Body of pancreas (tissue), 4 donors: ENCODE measurements at places on chromosomes 3 and 15.
A peak's percentile ranks its signal among the peaks of the same experiment; 100 is the strongest.

- DNase-seq: no peak
Measured at GRCh38 chr3:75332794-75333193, 331.3 kb upstream of the FRG2C start.

DNA sequence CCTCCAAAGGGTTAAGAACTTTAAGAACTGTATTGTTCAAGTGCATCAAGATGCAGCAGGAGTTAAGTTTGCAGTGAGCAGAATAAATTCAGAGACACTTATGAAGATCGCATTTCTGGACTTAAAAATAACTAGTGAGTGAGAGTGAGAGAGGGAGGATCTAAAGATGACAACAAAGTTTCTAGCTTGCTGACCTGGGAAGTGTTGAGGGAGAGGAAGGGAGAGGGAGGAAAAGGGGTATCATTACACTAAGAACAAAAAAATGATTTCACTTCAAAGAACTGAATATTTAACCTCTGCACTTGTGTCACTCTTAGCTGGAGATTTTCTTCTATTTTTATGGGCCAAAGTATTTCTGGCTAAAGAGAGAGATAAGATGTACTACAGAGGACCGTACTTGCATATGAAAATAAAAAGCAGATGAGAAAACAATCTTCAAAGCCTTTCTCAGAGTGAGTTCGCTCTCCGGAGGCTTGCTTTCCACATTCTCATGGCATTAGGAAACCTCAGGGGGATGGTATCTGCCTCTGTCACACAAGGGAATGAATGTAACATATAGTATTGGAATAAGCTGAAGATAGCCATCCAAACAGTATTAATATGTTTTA is 91.4 kb upstream of the TJP1 start:
- DNase-seq: no peak

GRCh38 chr3:50570508-50571279 is 1.4 kb downstream of the HEMK1 start:
- no peak for DNase-seq

- DNase-seq: no peak
Measured at GRCh38 chr3:187758318-187758955, 13.2 kb upstream of the BCL6 start.

GRCh38 chr3:153400641-153401040 is 238.6 kb downstream of the RAP2B start:
- DNase-seq: no peak

GRCh38 chr3:12154151-12154550 is 4.6 kb downstream of the TIMP4 start:
- DNase-seq: no peak

DNA sequence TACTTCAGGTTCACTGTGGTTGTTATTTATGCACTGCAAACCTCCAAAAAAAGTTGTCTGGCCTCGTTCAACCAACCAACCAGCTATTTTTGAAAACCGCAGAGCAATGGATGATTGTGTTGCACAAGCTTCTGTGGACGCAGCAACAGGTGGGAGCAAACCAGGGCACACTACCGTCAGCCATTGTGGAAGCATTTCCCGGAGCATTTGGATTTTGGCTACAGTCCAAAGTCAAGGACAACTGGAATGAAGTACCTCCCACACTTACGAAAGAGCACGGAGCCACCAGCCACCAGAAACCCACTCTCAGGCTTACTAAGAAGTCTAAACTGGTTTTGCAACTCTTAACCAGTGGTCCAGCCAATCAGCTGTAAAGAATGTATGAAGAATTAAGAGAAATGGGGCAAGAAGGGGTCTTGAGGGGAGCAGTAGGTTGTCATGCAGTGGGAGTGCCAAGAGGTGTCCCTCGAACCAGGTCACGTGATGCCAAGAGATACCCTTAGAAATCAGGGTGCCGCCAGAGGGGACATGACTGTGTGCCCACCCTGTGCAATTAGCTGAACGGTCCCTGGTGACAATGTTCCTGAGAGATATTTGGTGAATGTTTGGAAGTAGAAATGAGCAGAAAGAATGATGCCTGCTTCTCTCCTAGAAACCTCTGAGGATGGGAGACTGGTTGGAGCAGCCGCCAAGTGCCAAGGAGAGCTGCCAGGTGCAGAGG is 68.9 kb upstream of the PCSK6 start:
- no peak for DNase-seq

- no peak for DNase-seq
Measured at GRCh38 chr3:172236771-172237742, 197.7 kb downstream of the FNDC3B start.

DNA sequence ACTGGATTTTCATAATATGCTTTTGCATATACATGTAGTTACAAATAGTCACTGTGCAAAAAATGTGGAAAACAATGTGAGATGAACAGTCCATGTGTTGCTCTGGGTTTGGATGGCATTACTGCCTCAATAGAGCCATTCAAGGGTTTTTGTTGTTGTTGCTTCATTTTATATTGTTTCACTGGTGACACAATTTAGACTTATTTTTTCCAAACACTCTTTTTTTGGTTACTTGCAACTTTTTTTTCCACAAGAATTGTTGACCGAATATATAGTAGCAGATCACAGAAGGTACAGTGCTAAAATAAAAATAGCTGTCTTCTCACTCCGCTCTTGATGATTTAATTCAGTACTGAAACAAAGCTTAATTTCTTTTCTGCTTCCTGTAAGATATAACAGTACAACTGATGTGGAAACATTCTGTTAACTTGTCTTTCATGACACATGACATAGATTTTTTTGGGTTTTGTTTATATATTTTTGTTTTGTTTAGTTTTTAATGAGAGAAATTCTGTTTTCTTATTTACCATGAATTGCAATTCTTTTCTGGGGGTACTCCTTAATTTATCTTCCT is 618.6 kb downstream of the NAALADL2 start:
- DNase-seq: no peak

DNA sequence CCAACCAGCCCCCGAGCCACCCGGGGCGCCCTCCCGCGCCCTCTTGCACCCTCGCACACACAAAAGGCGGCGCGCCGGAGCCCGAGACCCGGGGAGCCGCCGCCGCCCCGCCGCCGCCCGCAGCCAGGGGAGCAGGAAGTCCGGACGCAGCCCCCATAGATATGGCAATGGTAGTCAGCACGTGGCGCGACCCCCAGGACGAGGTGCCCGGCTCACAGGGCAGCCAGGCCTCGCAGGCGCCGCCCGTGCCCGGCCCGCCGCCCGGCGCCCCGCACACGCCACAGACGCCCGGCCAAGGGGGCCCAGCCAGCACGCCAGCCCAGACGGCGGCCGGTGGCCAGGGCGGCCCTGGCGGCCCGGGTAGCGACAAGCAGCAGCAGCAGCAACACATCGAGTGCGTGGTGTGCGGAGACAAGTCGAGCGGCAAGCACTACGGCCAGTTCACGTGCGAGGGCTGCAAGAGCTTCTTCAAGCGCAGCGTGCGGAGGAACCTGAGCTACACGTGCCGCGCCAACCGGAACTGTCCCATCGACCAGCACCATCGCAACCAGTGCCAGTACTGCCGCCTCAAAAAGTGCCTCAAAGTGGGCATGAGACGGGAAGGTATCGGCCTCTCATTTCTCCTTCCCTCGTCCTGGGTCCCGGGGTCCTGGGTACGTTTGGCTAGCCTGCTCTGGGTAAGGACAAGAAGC is 1.6 kb downstream of the NR2F2 start:
- peak; percentile 70 for DNase-seq

DNA sequence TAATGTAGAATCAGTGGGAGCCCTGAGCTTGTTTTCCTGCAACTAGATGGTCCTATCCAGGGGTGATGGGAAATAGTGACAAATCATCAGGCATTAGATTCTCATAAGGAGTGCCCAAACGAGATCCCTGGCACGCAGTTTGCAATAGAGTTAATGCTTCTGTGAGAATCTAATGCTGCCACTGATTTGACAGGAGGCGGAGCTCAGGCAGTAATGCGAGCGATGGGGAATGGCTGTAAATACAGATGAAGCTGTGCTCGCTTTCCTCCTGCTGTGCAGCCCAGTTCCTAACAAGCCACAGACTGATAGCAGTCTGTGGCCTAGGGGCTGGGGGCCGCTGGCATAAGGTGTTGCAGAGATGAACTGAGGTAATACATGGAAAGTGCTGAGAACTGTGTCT is 28.3 kb upstream of the TMEM42 start:
- no peak for DNase-seq

- no peak for DNase-seq
Measured at GRCh38 chr15:26037369-26037768, 174.2 kb upstream of the ATP10A start.

DNA sequence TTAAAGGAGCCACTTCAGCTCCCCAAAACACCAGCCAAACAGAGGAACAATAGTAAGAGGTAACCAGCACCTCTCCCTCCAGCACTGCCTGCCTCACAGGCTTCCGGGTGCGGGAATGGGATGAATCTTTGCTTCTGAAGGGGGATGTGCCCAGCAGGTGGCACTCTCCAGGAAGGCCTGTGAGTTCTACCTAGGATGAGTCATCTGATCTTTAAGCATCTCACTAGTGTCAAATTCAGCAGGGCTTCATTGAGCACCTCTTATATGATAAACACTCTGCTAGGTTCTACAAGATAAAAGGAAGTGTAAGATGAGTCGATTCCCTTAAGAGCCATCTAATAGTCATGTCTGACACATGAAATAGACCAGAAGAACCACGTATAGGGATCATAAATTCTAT is 237.4 kb upstream of the UMPS start:
- DNase-seq: peak; percentile 73

DNA sequence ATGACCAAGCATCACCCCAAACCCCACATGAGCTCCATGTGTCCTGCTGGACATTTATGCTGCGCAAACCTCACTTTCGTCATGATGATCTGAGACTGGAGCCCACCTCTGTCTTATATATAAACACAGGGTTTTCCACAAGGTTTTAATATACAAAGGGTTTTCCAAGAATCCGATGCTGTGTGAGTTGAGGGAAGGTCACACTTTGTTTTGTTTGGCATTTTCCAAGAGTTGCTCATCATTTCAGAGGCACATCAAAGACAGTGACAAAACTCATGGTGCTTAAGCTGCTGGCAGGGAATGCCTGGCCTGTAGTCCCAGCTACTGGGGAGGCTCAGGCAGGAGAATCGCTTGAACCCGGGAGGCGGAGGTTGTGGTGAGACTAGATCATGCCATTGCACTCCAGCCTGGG is 20.0 kb downstream of the EFCC1 start:
- DNase-seq: no peak

GRCh38 chr3:50089609-50089945 is 858 bp downstream of the RBM5 start:
- peak; percentile 10 for DNase-seq

- no peak for DNase-seq
Measured at GRCh38 chr3:195580744-195581443, 2.8 kb downstream of the APOD start.

DNA sequence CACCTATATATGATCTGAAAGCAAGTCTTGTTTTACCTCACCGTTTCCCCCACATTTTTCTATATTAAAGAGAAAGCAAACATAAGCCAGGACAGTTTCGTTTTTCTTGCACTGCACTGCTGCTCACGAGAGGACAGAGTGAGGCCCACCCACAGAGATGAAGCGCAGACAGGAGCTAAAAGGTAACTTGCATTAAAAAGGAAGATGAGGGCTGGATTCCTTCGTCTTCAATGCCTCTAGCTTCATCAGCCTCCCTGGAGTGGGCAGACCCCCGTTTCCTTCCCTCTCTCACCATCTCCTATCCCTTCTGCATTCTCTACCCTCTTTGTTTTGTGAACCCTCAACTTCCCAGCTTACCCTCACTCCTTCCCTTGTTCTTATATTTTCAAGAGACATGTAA is 18.9 kb downstream of the SUMF1 start:
- no peak for DNase-seq

GRCh38 chr3:78015856-78016255 is 976.0 kb downstream of the ROBO2 start:
- DNase-seq: no peak

DNA sequence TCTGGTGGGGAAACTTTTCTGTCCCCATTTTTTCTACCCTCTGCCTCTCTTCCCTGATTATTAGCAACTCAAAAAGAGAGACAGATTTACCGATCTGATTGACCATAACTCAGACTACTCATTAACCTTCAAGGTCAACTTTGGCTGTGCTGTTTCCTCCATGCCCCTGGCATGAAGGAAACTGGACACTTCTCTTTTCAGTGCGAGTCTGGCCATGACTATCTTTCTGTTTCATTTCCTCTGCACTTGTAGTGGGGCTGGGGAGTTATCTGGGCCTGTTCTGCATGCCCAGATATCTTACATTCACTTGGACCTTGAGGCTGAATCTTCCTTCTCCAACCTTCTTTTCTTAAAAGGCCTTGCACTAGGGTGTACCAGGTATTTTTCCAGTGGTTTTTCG is 76.9 kb upstream of the SLCO2A1 start:
- peak; percentile 17 for DNase-seq

DNA sequence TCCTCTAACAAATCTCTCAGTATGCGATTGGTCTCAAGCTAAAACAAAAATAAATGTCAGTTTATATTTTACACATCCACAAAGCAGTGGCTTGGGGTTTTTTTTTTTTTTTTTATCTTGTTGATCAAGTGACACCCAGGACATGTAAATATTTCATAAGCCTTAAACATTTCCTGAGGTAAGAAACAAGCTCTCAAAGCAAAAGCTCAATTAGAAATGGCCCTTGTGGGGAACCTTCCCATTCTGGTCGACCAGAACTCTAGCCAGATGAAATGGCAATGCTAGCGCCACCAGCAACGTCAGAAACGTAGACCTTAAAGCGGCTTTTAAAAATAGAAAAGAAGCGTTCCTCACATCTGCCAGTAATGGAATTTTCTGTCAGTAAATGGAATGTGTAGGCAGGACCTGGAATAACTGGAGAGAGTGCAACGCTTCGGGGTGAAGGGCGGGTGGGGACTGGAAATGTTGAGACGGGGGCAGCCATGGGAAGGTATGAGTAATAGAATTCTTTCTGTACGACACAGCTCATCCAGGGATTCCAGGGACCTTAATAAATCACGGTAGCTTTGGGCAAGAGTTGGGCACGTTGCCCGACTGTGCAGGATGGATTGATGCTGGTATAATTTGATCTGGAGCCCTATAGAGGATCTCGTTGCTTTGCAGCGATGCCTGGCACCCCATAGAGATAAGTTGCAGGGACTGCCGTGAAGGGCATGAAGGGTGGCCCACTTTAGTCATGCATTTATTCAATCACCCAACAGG is 44.4 kb downstream of the BTD start:
- no peak for DNase-seq

DNA sequence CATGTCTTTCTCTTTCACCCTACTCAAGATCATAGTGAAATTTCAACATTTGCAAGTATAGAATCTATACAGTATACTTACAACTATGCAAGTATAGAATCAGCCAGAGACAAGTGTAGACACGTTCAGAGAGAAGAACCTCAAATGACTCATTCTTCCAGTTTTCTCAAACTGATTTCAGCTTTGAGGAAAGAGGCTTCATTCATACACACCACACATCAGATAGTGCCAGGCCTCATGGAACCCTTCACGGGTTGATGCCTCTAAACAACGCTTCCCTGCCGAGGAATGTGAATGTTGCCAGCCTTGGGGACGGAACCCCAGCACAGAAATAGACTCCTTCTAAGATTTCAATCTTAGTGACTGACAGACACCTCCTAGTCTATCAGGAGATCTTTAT is 135.7 kb downstream of the FOXP1 start:
- no peak for DNase-seq
